ENCODE measurements at places on chromosomes 7 and 10. TPM values are rescaled to one million over a fixed set of nuclear protein-coding genes. Genes with fewer than 3 reads are reported as not detected.

GRCh38 chr7:133480868-133481267, 228.0 kb downstream of the EXOC4 start:
- no peak for DNase-seq

DNA sequence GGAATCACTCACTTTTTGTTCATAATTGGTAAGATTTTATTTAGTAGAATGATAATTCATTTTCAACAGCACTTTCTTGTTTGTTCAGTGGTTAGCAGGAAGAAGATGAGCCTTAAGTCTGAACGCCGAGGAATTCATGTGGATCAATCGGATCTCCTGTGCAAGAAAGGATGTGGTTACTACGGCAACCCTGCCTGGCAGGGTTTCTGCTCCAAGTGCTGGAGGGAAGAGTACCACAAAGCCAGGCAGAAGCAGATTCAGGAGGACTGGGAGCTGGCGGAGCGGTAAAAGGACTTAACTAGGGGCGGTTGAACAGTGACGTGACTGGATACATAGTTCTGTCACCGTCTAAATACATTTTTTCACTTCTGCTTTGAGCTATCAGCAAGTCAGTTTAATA, 31.3 kb downstream of the RABGEF1 start:
- DNase-seq, result no peak

DNA sequence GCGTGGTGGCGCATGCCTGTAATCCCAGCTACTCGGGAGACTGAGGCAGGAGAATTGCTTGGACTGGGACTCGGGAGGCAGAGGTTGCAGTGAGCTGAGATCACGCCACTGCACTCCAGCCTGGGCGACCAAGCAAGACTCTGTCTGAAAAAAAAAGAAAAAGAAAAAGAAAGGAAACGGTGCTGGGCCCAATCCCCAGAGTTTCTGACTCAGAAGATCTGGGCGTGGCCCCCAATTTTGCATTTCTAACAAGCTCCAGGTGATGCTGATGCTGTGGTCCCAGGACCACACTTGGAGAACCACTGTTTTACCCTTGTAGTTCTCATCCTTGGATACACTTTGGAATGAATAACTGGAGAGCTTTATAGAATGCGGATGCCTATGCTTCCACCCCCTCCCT, 79.0 kb downstream of the C10orf105 start:
- DNase-seq, result no peak

DNA sequence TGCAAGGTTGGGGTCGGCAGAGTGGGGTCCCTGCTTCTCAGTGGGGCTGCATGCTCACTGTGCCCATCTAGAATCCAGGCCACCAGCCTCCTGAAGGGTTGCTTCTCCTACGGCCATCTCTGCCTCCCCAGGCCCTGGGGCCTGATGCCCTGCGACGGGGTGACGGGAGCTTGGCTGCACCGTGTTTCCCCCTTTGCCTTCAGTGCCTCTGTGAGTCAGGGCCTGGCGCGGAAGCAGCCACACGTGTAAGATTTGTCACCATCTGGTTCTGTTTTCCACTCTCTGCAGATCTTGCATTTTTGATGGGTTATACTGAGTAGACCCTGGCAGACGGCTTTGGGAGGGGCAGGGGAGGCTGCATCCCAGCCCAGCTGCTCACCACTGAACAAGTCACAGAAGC, 7.2 kb downstream of the ADAMTS14 start:
- peak; percentile 81 for DNase-seq

HOXA6 gene
- not detected for total RNA-seq

- DNase-seq, result no peak
Measured at GRCh38 chr7:8282162-8282561, 20.2 kb upstream of the ICA1 start.

GRCh38 chr10:5723692-5724091, 39.1 kb downstream of the TASOR2 start:
- no peak for DNase-seq

DNA sequence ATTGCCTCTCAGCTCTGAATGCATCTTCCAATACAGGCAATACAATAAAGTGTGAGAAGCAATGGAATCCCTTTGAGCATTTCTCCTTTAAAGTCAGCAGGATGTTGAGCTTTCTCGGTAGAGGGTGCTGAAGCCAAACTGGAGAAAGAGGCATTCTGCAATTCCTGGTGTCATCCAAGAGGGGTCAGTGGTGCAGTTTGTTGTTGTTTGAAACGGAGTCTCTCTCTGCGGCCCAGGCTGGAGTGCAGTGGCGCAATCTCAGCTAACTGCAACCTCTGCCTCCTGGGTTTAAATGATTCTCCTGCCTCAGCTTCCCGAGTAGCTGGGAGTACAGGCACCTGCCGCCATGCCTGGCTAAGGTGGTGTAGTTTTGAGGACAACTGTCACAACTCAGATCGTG, 486.5 kb downstream of the CALN1 start:
- no peak for DNase-seq

GRCh38 chr10:77874872-77875271, 51.7 kb downstream of the DLG5 start:
- DNase-seq, result no peak

EPO gene
- not detected for total RNA-seq

GRCh38 chr7:112986256-112987031, 100.2 kb downstream of the GPR85 start:
- DNase-seq, result peak; percentile 62

All from astrocyte (in vitro differentiated cells and primary cell).